ENCODE measurements at places on chromosomes 3 and 15.

DNA sequence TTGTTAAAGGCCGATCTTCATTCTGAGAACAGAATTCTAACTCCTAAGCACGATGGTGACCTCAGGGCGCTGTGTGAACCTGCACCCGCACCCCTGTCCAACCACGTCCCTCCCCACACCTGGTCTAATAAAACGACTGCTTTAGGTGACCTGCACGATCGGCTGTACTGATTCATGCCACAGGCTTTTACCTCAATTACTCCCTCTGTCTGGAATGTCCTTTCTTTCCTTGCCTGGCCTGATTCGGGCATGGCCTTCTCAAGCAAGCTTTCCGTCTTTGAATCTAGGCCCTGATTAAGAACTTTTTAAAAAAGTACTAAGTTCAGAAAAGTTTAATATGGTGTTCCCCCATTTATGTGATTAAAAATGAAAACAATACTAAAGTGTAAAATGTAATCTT lies 842 bp upstream of the U2SURP start:
- DNase-seq: no peak

- no peak for DNase-seq
Observed at GRCh38 chr3:30474371-30474770, 132.0 kb upstream of the TGFBR2 start.

DNA sequence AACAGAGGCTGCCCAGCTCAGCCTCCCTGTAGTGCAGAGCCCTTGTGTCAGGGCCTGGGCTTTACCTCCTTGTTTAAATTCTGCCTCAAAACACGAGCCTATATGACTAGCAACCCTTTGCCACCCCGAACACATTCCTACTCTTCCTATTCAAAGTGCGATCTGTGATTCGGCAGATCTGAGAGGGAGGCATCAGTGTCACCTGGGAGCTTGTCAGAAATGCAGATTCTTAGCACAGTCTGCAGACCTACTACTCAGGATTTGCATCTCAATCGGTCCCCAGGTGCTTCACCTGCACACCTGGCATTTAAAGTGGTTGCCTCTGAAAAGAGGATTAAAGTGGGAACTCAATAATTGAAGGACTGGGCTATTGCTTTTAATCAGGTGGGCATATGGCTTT lies 273.2 kb upstream of the TOPAZ1 start:
- no peak for DNase-seq

DNA sequence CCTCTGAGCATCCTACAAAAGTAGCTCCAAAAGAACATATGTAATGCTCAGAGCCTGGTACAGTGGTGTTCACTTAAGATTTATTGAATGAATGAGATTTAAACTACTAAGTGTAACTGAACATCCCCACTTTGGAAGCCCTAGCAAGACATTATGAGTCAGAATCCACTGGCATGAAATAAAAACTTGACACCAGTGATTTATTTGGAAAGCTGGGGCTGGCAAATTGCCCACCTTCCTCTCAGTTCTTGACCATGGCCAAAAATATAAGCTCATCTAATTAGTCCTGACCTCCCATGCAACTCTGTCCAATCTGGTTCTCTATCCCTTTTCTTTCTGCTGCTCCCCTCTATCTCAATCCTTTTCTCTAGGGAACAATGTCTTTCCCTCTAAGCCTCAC lies 418.0 kb downstream of the PLCL2 start:
- no peak for DNase-seq

- no peak for DNase-seq
Observed at GRCh38 chr15:67551207-67551743, 8.8 kb downstream of the MAP2K5 start.

GRCh38 chr3:47772047-47772446 lies 9.6 kb downstream of the SMARCC1 start:
- no peak for DNase-seq

- DNase-seq: no peak
Observed at GRCh38 chr3:157134620-157135191, 25.2 kb downstream of the CCNL1 start.

GRCh38 chr3:136258199-136258598 lies 8.1 kb downstream of the PCCB start:
- no peak for DNase-seq

DNA sequence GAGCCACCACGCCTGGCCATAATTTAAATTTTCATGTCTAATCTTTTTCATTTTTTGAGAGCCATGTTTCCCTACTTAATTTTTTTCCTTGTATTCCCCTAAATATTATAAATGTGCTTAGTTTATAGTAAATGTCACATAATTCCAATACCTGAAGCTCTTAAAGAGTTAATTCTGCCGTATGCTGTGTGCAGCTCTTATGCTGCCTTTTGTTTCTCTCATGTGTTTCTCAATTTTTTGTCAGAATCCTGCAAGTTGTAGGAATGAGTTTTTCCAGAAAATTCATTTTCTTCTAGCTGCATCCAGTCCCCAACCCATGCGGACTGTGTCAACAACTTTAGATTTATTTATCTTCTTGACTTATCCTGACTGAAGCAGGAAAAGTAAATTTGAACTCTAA lies 90.9 kb upstream of the ROBO2 start:
- DNase-seq: no peak

DNA sequence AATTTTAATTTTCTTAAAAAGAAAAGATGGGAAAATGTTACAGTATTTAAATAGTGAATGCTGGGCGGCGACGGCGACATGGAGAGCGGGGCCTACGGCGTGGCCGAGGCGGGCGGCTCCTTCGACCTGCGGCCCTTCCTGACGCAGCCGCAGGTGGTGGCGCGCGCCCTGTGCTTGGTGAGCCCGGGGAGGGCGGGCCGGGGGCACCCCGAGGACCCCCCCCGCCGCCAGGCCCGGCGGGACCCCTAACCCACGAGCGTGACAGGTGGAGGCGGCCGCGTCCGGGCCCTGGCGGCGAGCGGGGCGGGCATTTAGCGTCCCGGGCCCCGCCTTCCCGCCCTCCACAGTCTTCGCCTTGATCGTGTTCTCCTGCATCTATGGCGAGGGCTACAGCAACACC lies 38.4 kb upstream of the GOLGA8J start:
- DNase-seq: no peak

GRCh38 chr3:175059788-175060187 lies 200.7 kb downstream of the NAALADL2 start:
- DNase-seq: no peak

GRCh38 chr3:42517117-42517516 lies 14.7 kb downstream of the VIPR1 start:
- no peak for DNase-seq

DNA sequence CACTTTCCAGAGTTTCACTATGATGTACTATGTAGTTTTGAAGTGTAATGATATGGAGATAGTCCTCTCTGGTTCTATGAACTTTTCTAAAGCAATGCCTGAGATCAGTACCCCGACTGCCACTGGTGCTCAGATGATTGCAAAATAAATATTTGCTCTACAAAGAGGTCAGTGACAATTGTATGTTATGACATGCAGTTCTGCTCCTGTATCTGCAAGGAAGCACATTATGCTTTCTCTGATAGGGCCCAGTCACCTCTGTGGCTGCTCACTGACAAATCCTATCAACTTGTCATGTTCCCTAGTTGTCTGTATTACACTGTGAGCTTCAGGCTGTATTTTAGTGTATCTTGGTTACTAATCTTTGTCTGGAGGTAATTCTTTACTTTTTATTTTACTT lies 362.6 kb downstream of the ROBO1 start:
- no peak for DNase-seq

DNA sequence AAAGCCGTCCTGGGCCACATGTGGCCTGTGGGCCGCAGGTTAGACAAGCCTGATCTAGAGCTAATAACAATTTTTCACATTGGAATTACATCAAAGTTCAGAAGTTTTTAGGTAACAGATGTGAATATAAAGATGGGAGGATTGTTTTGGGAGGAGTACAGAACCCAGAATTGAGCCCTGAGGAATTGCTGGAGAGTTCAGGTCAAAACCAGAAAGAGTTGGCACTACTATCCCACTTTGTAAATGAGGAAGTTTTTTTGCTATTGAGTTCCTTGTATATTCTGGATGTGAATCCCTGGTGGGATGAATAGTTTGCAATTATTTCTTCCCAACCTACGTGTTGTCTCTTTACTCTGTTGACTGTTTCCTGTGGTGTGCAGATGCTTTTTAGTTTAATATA lies 109.5 kb upstream of the LIPC start:
- DNase-seq: no peak

GRCh38 chr3:171658841-171659240 lies 151.4 kb downstream of the PLD1 start:
- no peak for DNase-seq

DNA sequence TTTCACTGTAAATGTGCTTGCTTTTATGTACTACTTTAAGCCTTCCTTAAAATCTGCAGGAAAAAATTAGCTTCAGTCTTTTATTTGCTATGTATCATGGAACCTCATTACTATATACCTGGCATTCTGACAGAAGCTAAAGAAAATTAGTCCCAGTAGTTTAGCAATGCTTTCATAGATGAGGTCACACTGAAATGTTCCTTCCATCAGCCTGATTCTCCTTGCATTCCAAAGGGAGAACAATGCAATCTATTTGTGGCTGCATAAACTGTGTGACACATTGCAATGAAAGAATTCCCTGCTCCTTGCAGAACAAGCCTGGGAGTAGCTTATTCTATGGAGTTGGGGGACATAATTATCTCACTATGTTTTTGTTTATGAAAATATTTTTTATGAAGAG lies 691.5 kb upstream of the ARPP21 start:
- DNase-seq: no peak

- no peak for DNase-seq
Observed at GRCh38 chr15:22949074-22949547, 31.1 kb downstream of the CYFIP1 start.

GRCh38 chr15:71160976-71161375 lies 45.7 kb downstream of the THSD4 start:
- no peak for DNase-seq

- DNase-seq: no peak
Observed at GRCh38 chr15:25905140-25905539, 42.0 kb upstream of the ATP10A start.

DNA sequence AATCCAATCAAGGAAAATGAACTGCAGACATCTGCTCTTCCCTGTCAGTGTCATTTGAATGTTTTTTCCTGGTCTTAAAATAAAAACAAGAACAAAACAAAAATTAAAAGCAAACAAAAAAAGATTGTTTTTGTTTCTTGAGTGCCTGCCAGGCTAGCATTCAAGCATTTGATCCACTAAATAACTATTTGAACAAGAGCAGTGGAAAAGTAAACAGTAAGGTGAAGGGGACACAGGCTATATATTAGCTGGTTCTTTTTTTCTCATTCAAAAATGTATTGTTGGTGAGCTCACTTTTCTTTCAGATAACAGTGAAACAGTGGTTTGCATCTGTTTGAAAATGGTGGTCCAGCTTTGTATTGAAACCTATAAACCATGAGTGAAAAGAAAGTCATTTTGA lies 586.9 kb upstream of the SGO1 start:
- DNase-seq: no peak

GRCh38 chr3:61571516-61572336 lies 10.4 kb downstream of the PTPRG start:
- no peak for DNase-seq

GRCh38 chr15:40891138-40891537 lies 3.1 kb upstream of the VPS18 start:
- no peak for DNase-seq

DNA sequence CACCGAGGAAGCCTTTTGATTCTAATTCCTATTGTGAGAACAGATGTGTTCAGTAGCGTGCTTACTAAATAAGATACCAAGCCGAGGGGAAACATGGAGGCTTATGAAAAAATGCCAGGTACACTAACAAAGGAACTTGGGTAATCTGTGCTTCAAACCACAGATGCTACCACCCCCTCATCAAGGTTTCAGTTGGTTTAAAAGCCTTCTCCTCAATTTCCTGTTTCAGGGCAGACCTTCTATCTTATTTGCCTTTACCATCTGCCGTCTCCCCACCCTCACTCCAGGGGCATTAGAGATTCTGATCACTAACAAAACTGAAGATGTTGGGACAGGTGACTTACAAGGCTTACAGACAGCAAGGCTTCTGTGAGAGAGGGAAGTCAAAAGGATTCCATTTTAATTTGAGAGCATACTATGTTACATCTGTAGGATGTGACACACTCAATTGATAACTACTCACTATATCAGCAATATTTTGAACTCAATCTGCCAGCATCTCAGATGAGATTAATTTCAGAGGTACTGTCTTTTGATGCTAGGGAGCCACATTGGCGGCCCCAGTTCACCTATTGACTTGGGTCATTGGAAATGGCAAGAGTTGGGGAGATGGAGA lies 60.6 kb upstream of the PLCL2 start:
- peak; percentile 17 for DNase-seq

DNA sequence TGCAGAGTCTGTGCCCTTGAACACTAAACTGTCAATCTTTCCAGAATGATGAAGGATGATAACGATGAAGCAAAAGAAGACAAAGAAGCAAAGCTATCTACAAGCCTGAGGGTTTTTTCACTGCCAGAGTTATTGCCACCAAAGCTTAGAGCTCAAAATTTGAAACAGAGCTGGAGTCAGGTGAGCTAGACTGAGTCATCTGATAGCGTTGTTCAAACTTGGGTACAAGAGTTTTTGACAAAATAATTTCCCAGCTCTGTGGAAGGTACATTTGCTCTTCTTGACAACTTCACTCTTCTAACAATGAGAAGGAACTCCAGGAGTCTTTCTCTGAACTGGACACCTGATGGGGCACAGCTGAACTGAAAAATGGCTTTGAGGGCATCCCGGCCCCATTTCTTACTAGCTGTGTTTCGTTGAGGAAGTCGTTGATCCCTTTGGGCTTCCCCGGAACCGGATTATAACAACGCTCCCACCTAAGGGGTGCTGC lies 715 bp downstream of the MCCC1 start:
- DNase-seq: no peak

- no peak for DNase-seq
Observed at GRCh38 chr3:190318666-190319065, 3.6 kb downstream of the CLDN1 start.

- DNase-seq: no peak
Observed at GRCh38 chr3:189363590-189364255, 192.0 kb downstream of the TPRG1 start.

DNA sequence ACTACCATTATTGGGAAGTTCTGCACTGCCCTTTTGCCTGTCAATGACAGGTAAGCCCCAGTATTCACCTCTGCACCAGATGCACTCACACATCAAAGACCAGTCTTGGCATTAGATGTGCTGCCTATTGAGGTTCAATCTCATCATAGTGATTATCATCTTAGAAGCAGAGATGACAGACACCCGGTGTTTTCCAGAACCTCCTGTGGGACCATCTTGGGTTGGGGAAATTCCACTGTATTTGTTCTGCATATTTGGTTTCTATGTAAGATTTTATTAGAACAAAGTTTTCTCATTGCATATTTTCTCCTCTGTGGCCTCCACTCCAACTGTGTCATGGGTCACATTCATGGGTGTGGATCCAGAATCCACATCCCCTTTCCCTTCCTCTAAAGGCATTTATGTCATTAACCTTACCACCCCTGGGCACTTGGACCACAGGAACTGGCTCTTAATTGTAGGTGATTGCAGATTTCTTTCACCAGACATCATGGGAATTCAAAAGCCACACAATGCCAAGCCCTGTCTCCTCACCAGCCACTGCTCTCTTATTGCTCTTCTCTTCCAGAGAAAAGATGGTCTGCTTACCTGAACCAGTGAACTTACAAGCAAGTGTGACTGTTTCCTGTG lies 31.2 kb downstream of the PLA1A start:
- no peak for DNase-seq

- no peak for DNase-seq
Observed at GRCh38 chr15:63073497-63074172, 31.1 kb downstream of the TPM1 start.

- DNase-seq: no peak
Observed at GRCh38 chr3:23152989-23153388, 50.1 kb upstream of the UBE2E2 start.

Measured in stimulated activated CD4-positive, alpha-beta T cell treated with anti-CD3 and anti-CD28 coated beads, Interleukin-1b, Interleukin-23, amount 100 ng/mL, for 4 hours (primary cell).